ENCODE measurements at places on chromosomes 12 and 14.

DNA sequence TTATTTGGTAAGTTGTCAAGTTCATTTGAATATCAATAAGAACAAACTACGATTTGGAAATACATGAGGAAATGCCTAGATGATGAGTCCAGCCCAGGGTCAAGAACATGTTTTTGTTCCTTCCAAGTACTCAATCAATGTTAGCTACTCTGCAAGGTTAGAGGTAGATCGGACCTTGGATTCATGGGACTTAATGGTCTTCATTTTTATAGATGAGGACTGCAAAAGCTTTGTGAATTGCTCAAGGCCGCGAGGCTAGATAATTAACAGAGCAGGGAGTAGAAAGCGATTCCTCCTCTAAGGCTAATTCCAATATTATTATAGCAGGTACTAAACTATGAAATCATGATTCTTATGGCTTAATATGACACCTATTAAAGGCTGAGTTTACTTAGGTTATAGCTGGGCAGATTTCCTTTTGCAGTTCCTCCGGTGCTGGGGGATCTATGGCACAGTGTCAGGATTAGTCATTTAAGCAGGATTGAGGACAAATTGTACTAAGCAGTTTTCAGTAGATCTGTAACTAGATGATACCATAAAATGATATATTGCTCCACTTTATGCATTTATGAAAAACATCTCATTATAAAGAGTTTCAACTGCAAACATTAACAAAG lies 19.8 kb downstream of the NR1H4 start:
- no peak for DNase-seq

DNA sequence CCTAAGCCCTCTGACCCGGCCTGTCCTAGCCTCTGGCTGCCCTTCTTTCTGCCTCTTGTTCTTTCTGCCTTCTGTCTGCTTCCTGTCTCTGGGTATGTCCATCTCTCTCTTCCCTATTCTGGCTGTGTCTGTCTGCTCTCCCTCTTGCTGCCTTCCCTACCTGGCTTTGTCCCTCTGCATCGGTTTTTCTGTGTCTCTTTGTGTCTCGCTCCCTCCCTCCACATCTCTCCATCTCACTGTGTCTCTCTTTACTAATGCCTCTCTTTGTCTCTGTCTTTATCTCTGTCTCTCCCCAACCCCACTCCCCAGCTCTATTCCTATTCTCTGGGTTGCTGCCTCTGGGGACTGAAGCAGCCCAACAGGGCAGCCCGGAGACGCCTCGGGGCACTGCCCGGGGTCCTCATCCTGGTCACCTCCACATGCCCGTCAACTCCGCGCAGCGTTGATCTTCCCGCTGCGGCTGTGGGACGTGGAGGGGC lies 10.1 kb downstream of the SHMT2 start:
- no peak for DNase-seq

DNA sequence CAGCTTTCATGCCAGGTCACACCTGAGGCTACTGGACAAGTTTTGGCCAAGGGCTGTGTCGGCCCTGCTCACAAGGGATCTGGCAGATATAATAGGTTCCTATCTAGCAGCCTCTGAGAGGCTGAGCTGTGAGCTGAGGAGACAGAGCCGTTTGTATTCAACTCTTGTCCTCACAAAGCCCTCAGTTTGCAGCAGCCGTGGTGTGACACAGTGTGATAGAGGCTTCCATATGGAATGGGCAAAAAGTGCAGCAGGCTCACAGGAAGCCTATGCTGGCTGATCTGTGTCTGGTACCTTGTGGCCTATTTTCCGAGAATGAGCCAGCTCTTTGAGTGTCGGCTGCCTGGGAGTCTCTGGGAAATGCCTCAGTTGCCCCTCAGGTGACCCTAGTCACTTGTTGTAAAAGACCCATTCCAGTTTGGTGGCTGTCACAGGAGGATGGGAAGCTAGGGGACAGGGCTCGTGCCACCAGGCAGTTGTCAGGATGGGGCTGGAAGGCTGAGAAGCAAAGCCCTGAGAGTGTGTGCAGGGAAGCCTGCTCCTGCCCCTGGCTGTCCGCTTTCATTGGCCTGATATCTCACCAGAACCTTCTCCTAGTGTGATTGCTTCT lies 16.1 kb downstream of the VRTN start:
- DNase-seq = no peak

DNA sequence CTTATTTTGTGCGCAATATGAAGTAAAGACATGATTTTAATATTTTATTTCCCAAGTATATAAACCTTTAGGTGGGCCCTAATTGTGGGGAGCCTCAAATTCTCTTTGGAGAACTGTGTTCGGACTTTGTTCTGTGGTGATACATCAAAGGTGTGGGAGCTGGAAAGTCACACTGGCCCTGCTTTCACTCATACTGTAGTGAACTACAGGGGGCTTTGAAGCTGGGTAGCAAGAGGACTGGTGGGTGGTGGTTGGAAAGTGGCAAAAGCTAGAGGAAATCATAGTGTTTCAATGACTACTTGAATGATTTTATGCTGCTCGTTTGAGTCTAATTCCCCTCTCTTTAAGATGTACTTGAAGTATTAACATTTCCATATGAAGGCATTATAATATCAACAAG lies 13.2 kb downstream of the TTC6 start:
- DNase-seq = no peak

DNA sequence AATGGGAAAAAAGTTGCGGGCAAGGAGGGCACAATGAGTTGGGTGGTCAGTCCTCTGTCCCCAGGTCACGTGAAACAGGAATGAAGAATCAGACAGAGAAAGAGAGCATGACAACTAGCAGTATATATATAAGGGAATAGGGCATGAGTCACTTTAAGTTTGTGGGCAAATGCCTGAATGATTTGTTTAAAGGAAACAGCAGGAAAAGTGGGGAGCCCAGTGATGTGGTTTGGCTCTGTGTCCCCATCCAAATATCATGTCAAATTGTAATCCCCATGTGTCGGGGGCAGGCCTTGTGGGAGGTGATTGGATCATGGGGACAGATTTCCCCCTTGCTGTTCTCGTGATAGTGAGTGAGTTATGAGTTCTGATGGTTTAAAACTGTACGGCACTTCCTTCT lies 195.3 kb upstream of the IGF1 start:
- DNase-seq = no peak

DNA sequence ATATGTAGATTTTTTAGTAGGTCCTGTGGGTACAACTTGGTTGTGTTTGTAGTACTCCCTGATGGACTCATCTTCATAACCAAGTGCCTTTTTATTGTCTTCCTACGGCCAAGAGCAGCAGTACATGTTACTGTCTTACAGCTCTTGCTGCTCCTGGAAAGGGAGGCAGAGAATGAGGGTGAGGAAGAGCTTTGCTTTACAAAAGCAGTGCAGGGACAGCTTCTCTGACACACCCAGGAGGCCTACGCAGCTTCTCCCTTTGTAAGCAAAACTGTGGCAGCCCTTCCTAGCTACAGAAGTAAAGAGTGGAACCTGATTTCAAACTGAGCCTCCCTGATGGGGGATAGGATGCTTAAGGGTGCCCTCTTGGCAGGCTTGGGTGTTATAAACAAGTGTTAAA lies 18.6 kb downstream of the MYRFL start:
- DNase-seq = no peak

DNA sequence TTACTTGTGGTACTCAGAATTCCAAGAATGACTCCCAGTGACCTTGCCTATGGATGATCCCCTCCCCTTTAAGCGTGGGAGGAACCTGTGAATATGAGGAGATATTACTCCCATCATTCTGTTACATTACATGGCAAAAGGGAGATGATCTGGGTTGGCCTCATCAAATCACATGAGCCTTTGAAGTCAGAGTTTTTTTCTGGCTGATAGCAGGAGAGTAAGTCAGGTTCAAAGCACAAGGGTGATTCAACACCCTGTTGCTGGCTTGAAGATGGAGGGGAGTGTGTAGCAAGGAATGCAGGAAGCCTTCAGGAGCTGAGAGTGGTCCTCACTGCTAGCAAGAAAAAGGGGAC lies 9.1 kb upstream of the MDM2 start:
- DNase-seq = no peak

DNA sequence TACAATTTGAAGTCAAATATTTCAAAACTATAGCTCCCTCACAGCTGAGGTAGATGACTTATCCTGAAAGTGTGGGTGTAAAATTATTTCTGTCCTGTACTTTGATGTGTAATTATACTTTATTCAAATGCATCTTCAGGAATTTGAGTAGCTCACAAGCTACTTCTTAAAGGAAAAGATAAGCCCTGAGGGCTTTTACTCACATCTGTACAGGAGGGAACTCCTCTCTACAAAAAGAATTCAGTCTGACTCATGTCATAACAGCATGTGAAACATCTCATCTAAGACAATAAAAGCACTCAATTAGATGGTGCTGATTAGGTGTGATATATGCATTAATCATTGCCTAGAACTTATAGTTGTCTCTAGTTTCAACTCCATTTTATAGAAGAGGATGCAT lies 452.0 kb downstream of the PRKD1 start:
- no peak for DNase-seq

- no peak for DNase-seq
Observed at GRCh38 chr14:27067961-27068360, 470.1 kb upstream of the NOVA1 start.

GRCh38 chr12:113039911-113040445 lies 16.6 kb upstream of the DTX1 start:
- no peak for DNase-seq

GRCh38 chr12:90978117-90978770 lies 23.3 kb upstream of the CCER1 start:
- no peak for DNase-seq

DNA sequence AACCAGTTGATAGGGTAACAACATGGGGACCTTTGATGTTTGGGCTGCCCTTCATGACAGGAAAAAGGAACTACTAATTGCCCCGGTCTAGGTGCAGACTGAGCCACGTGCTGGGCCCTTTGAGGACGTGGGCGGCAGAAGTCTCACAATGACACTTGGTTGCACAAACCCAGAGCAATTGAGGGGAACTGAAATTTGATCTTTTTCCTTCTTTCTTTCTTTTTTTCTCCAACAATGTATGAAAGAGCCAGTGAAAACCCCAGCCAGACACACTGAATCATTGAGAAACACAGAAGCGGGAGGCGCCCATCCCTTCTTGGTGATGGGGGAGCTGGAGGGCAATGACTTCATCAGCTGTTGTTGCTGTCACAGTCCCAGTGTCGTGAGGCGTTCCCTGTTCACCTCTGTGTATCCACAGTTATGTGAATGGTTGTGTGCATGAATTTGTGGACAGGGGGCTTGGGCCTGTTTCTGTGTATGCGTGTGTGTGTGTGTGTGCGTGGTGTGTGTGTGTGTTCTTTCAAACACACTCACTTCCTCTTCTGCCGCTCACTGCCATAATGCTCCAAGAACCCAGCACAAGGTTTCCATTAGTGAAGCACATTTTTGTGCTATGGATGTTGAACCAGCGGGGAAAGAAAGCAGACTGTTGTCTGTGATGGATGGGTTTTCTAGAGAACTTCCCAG lies 137.5 kb upstream of the CCND2 start:
- no peak for DNase-seq

DNA sequence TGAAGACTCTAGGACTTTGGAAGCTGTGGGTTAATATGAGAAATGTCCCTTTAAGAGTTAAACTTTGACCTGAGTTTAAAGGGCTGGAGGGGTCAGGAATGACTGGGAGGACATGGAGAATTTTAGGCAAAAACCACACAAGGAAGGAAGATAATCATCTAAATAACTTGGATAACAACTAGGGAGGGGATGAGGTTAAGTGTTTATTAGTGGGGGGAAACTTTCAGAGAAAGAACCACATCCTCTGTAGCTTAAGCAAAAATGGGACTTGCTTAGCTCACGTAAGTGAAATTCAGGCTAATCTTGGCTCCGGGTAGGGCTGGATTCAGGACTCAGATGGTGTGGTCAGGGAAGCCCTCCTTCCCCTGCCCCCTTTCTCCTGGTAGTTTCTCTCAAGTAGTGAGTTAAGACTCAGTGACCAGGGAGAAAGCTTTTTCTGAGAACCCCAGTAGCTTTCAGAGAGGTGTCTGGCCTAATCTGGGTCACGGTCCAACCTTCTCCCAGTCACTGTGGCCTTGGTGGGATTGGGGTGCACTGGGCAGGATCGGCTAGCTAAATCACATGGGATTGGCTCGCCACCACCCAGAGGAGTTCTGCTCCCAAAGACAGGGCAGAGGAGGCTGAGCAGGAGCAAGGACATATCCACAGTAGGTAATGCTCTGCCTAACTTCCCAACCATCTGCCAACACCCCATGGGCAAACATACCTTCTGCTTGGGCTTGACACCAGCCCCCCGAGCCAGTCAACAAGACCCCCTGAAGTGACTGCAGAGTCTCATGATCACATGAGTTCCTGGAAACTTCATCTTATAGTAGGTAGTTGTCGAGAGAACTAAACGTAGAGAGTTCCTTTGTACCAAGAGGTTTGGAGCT lies 52.8 kb downstream of the ARF6 start:
- DNase-seq = no peak

DNA sequence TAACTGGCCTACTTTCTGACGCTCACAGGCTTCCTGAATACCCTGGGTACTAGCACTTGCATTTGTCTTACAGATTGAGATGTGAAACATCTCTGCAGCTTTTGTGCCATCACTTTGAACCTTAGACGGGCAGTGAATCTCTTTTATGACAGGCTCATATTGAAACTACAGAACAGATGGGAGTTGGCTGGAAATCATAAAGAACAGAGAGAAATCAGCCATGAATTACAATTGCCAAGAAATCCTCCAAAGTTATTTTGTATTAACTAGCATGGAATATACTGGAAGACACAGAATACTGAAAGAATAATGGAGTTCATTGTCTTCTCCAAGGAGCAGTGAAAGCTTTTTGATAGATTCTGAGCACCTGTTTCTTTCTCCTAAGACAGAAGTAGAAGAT lies 32.7 kb downstream of the MYF5 start:
- DNase-seq = no peak

DNA sequence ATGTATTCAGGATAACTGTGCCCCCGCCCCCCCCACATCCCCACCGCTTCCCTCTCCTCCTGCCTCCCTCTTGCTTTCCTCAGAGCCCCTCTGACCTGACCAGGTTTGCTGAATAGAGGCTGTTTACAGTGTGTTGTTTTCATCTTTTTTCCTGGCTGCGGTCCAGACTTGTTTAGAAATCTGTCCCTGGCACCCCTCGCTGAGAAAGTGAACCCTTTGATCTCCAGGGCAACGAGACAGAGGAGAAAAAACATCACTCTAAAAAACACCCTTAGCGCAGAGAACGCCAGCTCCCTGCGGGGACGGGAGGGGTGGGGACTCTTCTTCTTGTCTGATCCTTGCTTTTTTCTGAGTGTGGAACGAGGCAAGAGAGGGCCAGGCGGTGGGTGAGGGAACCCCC lies 22.5 kb downstream of the SDS start:
- no peak for DNase-seq

GRCh38 chr14:63938198-63939005 lies 85.6 kb downstream of the SYNE2 start:
- DNase-seq = peak; percentile 30

- DNase-seq = no peak
Observed at GRCh38 chr14:35750202-35750904, 58.7 kb downstream of the RALGAPA1 start.

- DNase-seq = no peak
Observed at GRCh38 chr12:25001311-25001710, 52.4 kb upstream of the BCAT1 start.

Data from NK-92 treated with Interleukin-12 subunit alpha and Interleukin-12 subunit beta, amount 100 ng/mL, for 24 hours (cell line).